ENCODE measurements at places on chromosomes 16 and 17. TPM values are rescaled to one million over a fixed set of nuclear protein-coding genes. Genes with fewer than 3 reads are reported as not detected.

TNP2 gene
- total RNA-seq: not detected

WNT3 gene
- total RNA-seq: 0.97 TPM

DHRS7C gene
- total RNA-seq: not detected

CCL1 gene
- total RNA-seq: not detected

VMO1 gene
- total RNA-seq: 0.64 TPM

HBQ1 gene
- not detected for total RNA-seq

IGSF6 gene
- total RNA-seq: not detected

TMEM219 gene
- total RNA-seq: 72.8 TPM

CX3CL1 gene
- 0.32 TPM for total RNA-seq

Data from fibroblast of villous mesenchyme (primary cell).